ENCODE measurements at places on chromosomes 13 and 19.

GRCh38 chr13:106493533-106494220, 41.8 kb downstream of the EFNB2 start:
- DNase-seq = no peak

DNA sequence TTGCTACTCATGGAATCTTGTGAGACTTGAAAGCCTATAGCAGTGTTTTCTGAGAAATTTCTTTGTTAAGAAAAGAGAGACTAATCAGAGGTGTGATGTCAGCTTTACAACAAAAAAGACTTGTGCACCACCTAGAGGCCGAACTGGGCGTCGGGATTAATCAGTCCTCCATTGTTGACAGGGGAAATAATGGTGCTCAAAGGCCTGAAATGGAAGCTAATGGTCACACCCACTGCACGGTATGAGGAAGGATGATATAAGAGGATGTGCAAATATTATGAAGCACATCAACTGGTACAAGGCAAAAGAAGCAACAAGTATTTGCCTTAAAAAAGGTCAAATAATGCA, 480.2 kb upstream of the MIR17HG start:
- peak; percentile 84 for DNase-seq

DNA sequence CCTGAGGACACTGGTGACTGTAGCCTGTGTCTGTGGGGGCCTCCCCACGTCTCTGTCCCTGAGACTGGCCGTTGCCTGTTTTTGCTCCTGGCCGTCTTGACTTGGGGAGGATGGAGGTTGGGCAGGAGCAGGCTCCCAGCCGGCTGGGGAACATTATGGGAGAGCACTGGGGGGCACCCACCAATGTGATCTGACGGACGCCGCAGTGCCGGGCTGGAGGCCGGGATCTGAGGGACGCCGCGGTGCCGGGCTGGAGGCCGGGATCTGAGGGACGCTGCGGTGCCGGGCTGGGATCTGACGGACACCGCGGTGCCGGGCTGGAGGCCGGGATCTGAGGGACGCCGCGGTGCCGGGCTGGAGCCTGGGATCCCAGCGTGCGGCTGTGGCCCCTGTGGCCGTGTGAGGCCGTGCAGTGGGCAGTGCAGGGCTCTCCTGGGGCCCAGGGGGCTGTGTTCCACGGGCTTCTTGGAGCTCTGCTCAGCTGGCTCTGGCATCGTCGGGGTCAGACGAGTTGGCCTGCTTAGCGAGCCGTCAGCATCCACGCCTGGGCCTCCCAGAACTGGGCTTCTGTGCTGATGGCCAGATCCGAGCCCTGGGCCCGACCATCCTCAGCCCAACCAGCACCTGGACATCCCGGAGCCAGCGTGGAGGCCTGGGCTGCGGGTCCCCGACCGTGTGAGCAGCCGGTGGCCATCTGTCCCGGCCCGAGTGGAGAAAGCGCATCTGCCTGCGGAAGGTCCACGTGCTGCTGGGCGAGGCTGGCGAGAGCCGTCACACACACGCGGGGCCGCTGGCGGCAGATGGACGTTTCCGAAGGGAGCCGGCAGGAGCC, 45.8 kb downstream of the GAS6 start:
- DNase-seq = no peak

- no peak for DNase-seq
Observed at GRCh38 chr13:112684071-112684845, 5.6 kb upstream of the ATP11A start.

GRCh38 chr19:15112385-15112784, 5.2 kb downstream of the SYDE1 start:
- DNase-seq = peak; percentile 30

DNA sequence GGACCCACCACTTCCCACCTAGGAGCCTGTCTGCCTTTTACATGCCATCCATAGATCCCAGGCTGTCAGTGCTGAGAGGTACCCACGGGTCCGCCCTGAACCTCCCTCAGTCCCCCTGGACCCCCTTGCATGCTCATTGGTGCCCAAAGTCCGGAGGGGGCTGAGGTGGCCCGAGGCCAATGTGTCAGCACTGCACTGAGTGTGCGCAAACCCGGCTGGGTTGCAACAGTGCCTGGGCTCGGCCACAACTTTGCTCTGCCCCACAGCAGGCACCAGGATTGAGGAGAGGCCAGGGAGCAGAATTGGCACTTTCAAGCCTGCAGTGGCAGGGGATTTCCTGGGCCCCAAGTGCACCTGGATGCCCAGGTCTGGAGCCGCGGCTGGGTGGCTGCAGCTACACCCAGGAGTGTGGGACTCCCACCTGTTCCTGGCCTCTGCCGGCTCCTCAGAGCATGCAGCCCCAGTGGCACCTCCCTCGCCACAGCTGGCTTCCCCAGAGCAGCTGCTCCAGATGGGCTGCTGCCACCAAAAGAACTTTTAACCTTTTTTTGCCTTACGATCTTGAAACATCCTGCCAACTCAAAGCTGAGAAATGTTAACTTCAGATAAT, 837.0 kb downstream of the SLITRK6 start:
- no peak for DNase-seq

GRCh38 chr19:45195764-45196163, 17.2 kb downstream of the BLOC1S3 start:
- DNase-seq = peak; percentile 87

DNA sequence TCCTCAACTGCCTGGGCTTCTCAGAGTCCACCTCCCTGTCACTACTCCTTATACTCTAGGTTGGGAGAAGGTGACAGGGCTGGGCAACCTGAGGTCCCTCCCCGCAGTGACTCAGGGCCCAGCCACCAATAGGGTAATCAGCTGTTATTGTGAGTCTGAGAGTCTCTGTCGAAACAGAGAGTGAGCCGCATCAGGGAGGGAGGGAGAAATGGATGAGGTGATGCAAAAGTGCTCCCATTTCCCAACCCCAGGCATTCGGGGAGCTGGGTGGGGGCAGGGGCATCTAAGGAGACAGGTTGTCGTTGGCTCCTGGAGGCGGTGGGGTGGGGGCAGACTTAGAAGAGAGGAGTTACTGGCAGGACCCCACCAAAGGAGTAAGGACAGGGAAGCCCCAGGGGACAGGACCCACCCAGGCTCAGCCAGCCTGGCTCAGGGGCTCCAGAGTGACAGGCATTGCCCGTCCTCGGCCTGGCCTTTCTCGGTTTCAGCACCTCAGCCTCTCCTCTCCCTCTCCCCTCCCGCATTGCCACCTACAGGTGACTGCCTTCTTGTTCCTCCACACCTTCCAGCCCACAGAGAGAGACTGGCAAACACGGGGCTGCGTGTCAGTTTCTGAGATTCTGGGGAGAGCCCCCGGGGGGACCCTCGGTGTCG, at the start of gene DMKN:
Gene DMKN, minus strand, starts transcription at position 22 of the 654 bp plus-strand sequence. CDS start 174 bp downstream, outside the sequence.
- DNase-seq = peak; percentile 65

DNA sequence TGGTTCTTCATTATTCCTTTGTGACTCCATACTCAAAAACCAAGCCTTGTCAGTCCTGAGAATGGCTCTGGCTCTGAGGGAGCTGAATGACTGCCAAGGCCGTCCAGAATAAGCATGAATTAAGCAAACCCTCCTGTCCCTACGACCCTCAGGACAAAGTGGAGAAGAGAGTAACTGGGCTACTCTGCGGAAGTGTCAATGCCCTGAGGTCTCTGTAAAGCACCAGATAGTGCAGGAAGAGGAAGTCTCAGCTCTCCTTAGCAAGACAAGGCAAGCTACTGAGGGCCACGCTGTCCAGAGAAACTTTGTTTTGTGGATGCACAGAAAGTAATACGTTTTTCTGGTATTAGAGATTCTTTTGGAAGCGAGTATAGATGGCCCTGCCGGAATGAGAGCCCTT, 94.1 kb downstream of the RNASEH2B start:
- DNase-seq = no peak

GRCh38 chr19:19482809-19483596, 32.3 kb downstream of the TSSK6 start:
- no peak for DNase-seq

DNA sequence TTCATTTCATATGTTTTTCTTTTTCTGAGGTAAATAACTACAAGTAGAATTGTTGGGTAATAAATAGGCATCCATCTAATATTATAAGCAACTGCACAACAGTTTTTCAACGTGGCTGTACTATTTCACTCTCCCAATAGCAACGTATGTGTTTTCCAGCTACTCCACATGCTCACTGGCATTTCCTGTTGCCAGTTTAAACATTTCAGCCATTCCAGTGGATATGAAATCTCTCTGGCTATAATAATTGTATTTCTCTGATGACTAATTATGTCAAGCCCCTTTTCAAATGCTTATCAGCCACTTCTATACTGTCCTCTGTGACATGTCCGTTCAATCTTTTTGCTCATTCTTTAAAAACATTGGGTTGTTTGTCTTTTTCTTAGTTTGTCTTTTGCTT, 26.8 kb upstream of the ALOX5AP start:
- DNase-seq = peak; percentile 44

GRCh38 chr13:35567406-35567980, 91.0 kb upstream of the MAB21L1 start:
- DNase-seq = no peak

DNA sequence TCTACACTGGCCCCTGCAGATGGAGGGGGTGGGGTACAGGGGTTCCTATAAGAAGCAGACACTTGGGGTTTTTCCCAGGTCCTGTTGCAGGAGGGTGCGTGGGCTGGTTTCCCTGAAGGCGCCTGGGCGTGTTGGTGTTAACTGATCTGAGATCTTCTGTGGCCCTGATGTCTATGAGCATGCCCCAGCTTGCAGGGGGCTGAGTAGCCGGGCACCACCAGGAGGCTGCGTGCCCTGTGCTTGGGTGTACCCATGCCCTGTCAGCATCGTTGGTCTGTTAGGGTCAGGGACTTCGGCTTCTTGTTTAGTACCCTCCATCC, 45.3 kb downstream of the CAPN12 start:
- no peak for DNase-seq

DNA sequence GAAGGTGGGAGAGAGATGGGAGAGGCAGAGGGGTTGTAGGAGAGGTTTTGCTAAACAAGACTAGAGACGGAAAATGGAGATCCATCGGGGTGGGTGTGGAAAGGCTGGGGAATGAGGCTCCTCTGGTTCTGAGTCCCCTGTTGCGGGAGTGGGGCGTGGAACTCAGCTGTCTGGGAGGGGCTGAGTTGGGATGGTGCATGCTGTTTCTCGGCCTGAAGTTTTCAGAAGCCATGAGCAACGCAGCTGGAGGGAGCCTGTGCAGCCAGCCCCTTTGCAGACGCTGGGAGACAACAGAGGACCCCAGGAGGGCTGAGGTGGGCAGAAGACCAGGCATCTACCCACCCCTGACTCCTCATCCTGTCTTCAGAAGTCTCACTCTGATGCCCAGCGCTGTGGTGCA, 7.4 kb upstream of the GIPR start:
- DNase-seq = no peak

GRCh38 chr13:30108913-30109237, 198.5 kb downstream of the KATNAL1 start:
- DNase-seq = no peak

GRCh38 chr13:28890712-28891111, 70.6 kb downstream of the MTUS2 start:
- DNase-seq = no peak

GRCh38 chr13:41352935-41353840, 42.1 kb downstream of the NAA16 start:
- peak; percentile 65 for DNase-seq

DNA sequence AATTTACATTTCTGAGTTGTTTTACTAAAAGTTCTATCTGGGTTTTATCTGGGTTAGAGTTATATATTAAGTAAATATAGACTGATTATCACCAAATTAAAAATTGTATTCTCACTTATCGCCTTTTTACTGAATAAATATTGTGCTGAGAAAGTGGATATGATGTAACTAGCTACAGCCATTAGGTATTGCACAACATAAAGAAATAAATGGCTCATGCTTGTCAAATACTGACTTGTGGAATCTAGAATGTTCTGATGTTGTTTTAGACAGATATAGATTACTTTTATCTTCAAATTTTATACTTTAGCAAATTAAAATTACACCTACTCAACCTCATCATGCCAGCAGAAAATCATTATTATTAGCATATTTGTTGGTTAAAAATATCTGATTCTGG, 1277.1 kb upstream of the MIR17HG start:
- DNase-seq = no peak
